ENCODE measurements at places on chromosomes 5 and 9.

DNA sequence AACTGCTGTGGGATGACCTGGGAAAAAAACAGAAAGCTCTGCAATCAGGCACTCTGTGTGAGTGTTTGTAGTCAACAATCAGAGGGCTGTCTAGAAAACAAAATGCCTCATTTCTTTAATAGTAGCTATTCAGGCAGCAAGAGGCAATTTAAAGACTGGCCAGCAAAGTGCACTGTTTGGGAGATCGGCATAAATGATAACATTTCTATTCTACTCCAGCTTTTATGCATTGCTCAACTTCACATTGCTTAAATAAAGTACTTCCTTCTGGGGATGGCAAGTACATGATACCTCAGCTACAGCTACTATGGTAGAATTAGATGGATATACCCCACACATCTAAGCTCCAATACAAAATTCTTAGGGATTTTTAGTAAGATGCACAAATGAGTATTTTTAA is 193.1 kb downstream of the DCP2 start:
- DNase-seq = no peak

GRCh38 chr5:176175101-176175852 is 62.9 kb upstream of the SIMC1 start:
- no peak for DNase-seq

DNA sequence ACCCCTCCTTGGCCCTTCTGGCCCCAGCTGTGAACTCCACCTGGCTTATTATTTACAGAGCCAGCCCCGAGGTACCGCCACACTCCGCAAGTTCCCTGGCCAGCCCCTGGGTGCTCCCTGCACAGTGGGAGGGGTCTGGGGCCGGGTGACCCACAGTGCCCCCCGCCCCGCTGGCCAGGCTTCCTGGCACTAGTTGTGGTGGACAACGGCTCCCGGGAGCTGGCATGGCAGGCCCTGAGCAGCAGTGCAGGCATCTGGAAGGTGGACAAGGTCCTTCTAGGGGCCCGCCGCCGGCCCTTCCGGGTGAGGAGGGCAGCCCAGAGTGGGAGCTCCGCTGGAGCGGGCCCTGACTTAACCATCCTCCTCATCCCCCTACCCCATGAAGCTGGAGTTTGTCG is 3.9 kb downstream of the MAMDC4 start:
- DNase-seq = no peak

GRCh38 chr5:115050866-115051265 is 118.8 kb downstream of the TRIM36 start:
- DNase-seq = no peak

- DNase-seq = peak; percentile 77
Observed at GRCh38 chr9:72592502-72593403, 71.3 kb downstream of the TMC1 start.

DNA sequence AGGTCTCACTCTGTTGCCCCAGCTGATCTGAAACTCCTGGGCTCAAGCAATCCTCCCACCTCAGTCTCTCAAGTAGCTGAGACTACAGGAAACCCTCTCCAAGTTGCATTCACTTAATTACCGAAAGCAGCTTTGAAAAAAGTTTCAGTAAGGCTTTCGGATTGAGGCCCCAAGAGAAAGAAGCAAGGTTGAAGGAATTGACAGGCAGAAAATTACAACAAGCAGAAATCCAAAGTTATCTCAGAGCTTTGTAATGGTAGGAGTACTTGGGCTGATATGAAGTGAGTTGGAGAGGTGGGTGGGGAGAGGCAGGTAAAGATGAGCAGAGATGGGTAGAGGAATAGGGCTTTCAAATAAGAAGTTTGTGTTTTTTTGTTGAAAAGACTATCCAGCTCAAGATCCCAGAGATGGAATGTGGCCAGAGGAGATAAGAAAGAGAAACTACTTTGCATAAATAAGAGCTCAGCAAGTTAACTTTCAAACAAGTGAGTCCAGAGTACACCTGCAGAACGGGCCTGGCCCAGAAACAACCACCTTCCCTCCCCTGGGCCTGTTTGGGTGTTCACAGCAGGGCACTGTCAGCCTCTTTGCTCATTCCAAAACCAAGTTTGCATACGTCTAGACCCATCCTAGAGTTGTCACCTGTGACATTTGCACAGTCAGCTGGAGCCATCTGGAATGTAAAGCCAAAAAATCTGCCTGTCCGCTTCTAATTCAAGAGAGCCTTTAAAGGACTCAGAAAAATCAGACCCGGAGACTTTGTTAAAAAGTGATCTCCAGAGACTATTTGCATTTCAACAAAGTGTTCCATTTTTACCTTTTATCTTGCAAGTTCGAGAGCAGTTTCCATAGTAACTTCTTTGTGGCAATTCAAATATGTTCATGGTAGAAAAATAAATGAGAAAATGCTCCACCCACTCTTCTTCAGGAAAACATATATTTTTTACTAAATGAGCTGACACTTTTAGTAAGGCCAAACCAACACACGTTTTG is 2.2 kb upstream of the CLINT1 start:
- DNase-seq = no peak

- DNase-seq = no peak
Observed at GRCh38 chr5:181218795-181219124, 4.3 kb upstream of the TRIM41 start.

- peak; percentile 54 for DNase-seq
Observed at GRCh38 chr9:133004999-133005760, 25.6 kb upstream of the GTF3C5 start.

DNA sequence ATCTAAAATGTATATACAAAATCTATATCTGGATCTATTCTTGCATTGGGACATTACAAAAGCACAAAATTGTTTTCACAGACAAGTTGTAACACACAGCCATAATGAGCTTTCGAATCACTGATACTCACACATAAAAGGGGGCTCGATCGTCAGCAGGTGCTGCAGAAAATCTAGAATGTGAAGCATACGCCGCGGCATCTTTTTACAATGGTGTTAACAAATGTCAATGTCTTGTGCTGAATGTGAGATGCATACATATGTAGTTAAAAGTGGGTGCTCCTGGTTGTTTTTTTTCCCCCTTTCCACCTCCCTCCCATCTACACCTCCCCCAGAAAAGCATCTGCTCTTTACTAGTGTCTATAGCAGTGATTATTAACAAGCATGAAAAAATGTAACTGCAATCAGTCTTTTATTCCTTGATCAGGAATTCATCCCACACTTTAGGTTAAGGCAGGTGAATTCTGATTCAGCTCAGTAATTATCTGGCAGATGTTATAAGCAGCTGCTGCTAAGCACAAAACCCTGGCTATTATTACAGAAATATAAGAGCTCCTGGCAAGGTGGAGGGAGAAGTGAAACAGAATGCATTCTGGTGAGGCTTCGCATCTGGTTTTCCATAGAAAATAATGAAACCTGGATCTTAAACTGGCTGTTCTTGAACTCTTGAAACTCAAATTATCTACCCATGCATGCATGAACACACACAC is 114.1 kb downstream of the MPDZ start:
- DNase-seq = no peak

- no peak for DNase-seq
Observed at GRCh38 chr5:102975457-102976182, 144.3 kb downstream of the GIN1 start.

- DNase-seq = no peak
Observed at GRCh38 chr9:126203313-126203712, 123.3 kb upstream of the MVB12B start.

GRCh38 chr5:4048398-4048797 is 452.8 kb downstream of the IRX1 start:
- no peak for DNase-seq

GRCh38 chr9:124332361-124333202 is 74.8 kb downstream of the NEK6 start:
- no peak for DNase-seq

DNA sequence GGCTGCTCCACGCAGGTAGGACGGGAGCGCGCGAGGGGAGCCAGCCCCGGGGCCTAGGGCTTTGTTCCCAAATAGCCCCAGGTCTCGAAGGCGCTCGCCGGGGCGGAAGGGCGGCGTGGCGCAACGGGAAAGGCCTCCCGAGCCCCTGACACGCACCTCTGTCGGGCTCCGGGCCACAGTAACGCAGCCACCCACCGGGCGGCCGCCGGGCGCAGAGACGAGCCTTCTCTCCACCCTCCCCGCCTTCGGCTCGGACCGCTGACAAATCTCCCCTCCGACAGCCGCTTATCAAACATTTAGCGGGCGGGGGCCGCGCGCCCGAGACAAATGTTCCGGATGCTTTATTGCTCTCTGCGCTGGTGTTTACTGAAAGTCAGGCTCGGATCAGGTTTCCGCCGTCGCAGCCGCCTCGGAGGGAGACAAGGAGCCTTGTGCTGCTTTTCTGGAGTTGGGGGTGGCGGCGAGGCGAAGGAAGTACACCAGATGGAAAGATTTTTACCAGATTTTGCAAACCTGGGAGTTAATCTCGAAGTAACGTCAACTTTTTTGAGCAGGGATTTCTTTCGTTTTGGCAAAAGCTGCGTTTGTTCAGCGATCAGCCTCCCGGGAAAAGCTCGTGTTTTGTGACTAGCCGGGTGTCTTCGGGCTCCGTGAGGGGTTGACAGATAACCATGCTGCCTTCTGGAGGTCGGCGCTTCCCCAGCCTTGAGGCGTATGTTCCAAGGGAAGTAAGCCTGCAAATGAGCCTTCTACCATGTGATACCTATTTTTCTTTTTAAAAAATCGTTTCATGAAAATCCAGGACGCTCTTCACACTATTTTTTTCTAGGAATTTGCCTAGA is 950 bp downstream of the RGMB start:
- no peak for DNase-seq

DNA sequence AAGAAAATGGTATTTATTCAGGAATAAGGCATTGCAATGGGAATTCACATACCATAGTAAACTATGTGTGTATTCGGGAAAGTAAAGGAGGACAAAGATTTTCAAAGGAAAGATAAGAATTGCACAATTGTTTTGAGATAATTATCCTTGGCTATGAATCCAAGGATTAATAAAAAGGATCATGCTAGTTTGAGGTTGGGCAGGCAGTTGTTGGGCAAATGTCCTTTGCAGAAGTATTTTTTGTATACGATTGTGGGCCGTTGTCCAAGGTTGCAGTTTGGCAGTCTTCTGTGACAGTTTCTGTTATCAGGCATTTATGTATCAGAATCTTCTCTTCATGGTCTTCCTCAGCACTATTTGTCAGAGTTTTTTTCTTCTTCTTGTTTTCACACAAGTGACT is 10.6 kb upstream of the UBAP2 start:
- DNase-seq = no peak

DNA sequence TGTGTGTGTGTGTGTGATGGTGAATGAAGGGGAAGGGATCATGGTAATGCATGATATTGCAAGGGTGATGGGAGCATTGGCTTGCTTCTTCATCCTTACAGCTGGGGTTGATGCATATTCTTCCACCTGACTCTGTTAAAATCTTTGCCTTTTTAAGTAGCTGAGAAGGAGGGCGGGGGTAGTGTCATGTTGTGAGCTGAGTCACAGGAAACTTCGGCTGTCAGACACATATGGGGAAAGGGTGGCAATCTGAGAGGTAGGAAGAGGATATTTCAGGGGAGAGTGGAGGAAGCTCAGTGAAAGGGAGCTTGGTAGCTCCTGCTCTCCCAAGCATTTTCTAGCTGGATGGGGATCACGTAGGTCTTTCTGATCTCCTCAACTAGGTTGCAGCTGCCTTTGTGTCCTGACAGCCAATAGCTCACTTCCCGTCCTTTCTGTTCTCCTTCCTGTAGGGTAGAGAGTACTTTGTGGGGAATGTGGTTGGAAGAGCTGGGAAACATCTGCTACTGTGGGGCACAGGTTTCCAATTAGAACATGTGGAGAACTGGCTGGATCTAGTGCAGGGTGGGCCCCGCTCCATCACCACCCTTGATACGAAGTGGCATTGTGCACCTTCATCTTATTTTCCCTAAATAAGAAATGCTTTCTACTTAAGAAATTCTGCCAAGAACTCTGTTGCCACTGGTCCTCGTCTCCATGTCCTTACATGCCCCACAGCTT is 18.1 kb upstream of the CLK4 start:
- DNase-seq = no peak
